ENCODE measurements at places on chromosomes 6 and 20.

- DNase-seq: no peak
Measured at GRCh38 chr20:54549658-54550326, 74.4 kb downstream of the DOK5 start.

DNA sequence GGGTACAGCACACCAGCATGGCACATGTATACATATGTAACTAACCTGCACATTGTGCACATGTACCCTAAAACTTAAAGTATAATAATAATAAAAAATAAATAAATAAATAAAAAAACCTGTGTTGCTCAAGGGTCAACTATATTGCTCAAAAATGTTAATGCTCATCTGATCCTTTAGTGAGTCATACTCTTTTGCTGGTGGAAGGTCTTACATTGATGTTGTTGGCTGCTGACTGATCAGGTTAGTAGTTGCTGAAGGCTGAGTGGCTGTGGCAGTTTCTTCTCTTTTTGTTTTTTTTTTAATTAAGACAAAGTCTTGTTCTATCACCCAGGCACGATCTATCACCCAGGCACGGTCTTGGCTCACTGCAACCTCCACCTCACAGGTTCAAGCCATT, 29.6 kb upstream of the SMIM26 start:
- DNase-seq: no peak

DNA sequence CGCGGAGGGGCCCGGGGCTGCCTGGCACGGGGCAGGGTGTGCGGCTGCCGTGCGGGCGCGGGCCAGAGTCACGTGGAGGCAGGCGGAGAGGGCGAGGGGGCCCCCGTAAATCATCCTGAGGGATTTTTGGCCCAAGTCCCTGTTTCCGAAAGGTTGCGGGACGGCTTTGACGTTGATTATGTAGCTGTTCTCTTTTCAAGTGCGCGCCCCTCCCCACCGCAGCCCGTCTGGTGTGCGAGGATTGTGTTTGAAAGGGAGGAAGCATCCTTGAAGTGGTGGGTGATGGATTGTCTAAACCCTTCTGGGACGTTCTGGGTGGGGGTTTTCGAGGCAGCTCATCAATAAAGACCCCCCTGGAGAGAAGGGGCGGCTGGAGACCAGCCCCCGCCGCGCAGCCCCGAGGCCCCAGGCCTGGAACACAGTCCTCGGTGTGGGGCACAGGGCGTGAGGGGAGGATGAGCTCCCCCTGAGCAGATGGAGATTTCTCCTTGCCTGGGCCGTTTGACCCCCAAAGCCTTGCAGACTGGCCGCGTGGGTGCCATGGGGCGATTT, 7.0 kb upstream of the FOXF2 start:
- no peak for DNase-seq

GRCh38 chr6:147127587-147127986, 76.6 kb upstream of the STXBP5 start:
- no peak for DNase-seq

DNA sequence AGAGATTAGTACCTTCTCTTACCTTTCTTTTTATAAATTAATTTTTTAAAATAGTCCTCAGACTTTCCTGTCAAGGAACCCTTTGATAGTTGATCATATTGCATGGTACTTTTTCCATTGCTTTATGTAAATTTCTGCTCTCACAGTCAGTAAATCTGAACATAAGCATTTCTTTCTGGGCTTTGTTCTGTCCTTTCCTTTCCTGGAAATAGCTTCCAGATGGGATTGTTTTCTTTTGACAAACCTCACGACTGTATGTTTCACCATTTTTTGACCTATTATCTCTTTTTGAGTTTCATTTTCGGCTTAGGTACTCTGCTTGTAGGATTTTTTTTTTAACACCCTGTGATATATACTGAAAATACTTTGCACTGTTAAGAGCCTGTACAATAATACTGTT, 32.6 kb downstream of the UTRN start:
- no peak for DNase-seq

DNA sequence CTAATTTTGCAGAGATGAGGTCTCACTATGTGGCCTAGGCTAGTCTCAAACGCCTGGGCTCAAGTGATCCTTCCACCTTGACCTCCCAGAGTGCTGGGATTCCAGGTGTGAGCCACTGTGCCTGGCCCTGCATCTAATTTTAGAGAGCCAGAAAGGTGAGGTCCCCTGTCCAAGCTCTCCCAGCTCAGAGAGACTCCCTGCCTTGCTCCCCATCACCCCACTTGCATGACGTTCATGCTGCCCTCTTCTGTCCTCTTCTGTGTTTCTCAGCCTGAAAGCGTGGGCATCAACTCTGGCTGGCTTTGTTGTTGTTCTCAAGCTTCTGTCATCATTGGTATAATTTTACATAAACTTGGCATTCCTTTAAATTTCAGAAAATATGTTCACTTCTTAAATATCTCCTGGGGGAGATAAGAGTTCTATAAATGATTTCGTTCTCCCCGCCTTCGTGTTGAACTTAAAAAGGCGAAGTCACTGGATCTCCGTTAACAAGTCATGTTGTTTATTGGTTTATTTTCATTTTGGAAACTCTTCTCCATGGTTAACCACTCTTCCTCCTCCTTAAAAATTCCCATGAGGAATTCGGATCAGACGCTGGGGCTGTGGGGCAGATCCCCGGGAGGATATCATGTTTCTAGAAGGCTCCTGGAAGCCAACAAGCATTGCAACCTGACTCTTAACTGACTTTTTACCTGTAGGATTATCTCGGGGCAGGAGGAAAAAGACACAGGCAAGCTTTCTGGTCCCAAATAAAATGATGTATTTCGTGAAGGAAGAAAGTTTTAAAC, 13.2 kb upstream of the PARD6B start:
- DNase-seq: no peak

- DNase-seq: no peak
Measured at GRCh38 chr6:142874676-142875075, 70.3 kb downstream of the HIVEP2 start.

GRCh38 chr6:118122801-118123200, 215.7 kb downstream of the SLC35F1 start:
- no peak for DNase-seq

DNA sequence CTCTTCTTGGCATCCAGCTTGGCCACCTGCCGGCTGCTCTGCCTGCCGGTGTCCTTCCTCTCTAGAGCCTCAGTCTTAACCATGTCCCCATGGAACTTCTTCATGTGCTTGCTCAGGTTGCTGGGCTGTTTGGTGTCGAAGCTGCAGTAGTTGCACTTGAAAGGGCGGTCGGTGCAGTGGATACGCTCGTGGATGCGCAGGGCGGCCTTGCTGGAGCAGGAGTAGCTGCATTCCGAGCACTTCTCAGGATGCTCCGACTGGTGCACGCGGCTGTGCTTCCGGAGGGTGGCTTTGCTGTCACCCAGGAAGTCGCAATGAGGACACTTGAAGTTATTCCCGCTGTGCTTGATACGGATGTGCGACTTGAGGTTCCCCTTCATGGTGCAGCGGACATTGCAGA, 38.7 kb downstream of the ZFP64 start:
- DNase-seq: no peak

- no peak for DNase-seq
Measured at GRCh38 chr6:2973676-2974075, 2.3 kb upstream of the SERPINB6 start.

GRCh38 chr6:10425975-10426780, 11.3 kb upstream of the TFAP2A start:
- no peak for DNase-seq

DNA sequence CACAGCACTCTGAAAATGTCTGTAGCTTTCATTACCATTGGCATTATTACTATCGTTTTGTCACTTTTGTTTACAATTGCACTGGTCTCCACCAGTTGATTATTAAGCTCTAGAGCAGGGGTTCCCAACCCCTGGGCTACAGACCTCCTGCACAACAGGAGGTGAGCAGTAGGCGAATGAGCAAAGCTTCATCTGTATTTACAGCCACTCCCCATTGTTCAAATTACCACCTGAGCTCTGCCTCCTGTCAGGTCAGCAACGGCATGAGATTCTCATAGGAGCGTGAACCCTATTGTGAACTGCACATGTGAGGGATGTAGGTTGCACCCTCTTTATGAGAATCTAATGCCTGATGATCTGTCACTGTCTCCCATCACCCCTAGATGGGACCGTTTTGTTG, 126.4 kb downstream of the ATXN1 start:
- no peak for DNase-seq

All from T-helper 2 cell (primary cell).